ENCODE measurements at places on chromosomes 12 and 14.

DNA sequence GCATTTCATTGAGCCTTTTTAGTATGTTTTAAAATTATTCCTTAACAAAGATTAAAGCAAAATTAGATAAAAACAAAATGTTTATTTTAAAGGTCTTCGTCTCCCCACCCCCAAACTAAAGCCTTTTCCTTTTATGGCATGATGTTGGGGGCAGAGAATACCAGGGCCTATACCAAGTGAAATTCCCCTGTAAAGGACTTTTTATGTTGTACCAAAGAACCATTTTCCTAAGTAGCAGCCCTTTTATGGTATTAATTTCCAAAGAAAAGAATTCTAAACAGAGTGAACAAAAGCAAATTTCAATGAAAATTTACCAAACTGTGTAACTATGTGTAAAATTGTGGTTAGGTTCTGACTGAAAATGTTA, 71.9 kb upstream of the GNPNAT1 start:
- no peak for DNase-seq

GRCh38 chr12:54879150-54879549, 24.8 kb downstream of the MUCL1 start:
- no peak for DNase-seq

DNA sequence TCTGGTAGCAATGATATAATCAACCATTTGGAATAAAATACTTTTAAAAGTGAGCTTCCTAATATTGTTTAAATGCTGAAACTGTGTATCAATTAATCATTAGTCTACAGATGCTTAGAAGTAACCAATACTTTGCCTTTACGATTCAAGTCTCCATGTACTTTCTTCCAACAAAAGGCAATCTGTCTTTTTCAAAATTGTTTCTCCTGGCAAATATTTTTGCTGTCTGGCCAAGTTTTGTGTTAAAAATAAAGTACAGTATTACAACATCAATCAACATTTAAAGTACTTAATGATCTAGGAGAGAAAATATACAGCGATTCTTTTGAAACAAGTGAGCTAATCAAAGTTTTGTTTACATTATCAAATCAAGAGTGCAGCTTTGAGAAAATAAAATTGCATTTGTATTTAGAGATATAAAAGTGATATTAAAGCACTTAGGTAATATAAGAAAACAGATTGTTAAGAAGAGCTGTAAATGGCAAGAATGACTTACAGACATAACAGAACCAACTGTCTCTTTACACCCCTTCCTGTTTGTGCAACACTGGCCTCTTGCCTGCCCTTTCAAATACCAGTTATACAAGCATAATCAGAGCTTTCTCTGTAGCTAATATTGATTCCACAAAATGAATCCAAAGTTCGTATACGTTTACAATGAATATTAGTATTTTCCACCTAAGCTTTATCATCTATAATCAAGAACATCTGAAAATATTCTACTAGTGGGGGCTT, 38.2 kb upstream of the FBLN5 start:
- DNase-seq = no peak

DNA sequence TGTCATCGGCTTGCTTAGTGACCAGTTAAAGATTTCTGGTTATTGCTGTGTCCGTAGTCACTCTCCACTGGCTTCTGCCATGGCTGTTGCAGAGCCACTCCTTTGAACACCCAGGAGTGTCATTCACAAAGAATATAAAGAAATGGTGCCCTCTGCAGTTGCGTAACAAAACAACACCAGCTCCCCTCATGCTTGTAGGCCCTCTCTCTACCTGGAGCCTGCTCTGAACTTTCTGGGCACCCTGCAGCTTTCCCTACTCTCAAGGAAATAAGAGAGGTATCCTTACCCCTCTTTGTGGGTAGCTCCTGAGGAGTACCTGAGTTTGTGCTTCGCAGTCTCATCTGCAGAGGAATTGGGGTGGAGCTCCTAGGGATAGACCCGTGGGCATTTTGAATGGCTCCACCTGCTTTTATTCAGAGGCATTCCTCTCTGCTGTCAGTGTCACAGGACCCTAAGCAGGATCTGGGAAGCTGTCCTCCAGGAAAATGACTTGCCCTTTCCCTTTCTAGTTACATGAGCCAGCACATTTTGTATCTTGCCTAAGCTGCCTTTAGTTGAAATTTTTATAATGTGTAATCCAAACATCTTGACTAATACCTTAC, 97.2 kb upstream of the TMEM260 start:
- no peak for DNase-seq

DNA sequence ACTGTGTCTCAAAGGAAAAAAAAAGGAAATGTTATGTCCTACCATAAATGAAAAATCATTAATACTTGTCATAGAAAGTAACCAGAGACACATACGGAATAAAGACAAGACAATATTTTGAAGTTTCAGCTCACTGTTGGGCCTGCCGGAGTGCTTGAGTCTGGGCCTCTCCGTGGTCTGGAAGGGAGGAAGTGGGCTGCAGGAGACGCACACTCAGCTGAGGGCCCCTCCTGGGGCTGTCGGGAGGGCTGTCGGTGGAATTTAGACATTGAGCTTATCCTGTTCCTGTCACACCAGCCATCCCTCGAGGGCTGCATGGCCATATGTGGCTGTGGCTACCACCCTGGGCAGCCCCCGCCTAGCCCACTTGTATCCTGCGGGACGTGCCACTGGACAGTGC, 80.6 kb downstream of the DDX51 start:
- DNase-seq = no peak

DNA sequence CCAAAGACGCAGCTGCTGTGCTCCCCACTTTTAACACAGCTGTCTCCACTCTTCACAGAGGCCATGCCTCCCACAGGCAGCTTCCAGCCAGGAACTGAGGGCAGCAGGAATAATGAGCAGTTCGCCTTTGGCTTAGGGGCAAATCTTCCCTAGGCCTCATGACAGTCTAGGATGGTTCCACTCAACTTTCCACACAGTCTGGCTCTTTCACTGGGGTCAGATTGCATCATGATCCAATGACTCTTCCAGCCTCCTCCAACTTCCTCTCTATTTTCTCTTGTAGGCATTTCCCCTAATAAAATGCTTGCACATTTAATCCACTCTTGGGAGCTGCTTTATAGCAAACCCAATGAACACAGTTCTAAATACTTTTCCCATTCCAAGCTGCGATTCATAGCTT, 271.6 kb upstream of the ATP2B1 start:
- DNase-seq = no peak

All from stimulated activated CD8-positive, alpha-beta memory T cell treated with anti-CD3 and anti-CD28 coated beads, Interleukin-7, amount 100 ng/mL, for 48 hours (primary cell).